ENCODE measurements at places on chromosomes 5 and 9. TPM values are rescaled to one million over a fixed set of nuclear protein-coding genes. Genes with fewer than 3 reads are reported as not detected.

DNA sequence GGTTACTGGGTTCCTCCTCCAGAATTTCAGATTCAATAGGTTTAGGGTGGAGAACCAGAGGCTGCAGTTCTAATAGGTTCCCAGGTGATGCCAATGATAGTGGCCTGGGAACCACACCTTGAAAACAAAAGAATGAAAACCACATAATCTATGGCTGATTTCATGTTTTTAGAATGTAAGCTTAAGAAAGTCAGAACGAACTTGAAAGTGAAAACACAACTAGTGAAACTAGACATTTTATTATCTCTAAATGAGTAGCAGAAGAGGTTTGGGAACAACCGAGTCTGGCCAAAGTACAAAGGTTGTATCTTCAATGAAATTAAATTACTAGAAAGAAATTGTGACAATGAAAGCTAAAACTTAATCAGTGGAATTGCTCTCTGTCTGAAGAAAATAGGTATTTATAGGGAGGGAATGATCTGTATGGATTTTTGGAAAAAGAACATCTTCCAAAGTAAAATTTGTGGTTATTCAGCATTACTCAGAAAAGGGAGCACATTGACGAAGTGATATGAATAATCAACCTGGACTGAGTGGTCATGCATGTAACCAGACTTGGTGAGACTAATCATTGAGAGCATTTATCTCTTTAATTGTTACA is 24.9 kb upstream of the CEP120 start:
- no peak overlapping the region for H3K4me3 ChIP-seq
- no peak for DNase-seq
- H3K27ac ChIP-seq = no peak overlapping the region
- H3K27me3 ChIP-seq = no peaks in the 10 kb centered on the region

- H3K36me3 ChIP-seq = peaks cover 2% of the 10 kb centered on the region
- H3K27me3 ChIP-seq = no peaks in the 10 kb centered on the region
- H3K27ac ChIP-seq = peak overlapping the region; percentile 97
- H3K4me3 ChIP-seq = no peak overlapping the region
- DNase-seq = no peak
Measured at GRCh38 chr9:124394596-124394995, 20.6 kb downstream of the PSMB7 start.

- no peak for DNase-seq
- no peaks in the 10 kb centered on the region for H3K4me1 ChIP-seq
- 0 out of 2 replicates have a peak, but pooled peaks cover 12% of the 10 kb centered on the region for H3K27me3 ChIP-seq
- no peak overlapping the region for H3K27ac ChIP-seq
- no peaks in the 10 kb centered on the region for H3K36me3 ChIP-seq
Measured at GRCh38 chr5:180775624-180776023, 27.0 kb downstream of the MGAT1 start.

- no peak for DNase-seq
- H3K4me1 ChIP-seq = no peaks in the 10 kb centered on the region
- no peak overlapping the region for H3K27ac ChIP-seq
- no peak overlapping the region for H3K4me3 ChIP-seq
- H3K27me3 ChIP-seq = no peaks in the 10 kb centered on the region
Measured at GRCh38 chr5:157682257-157682656, 10.9 kb downstream of the C5orf52 start.

The PAPPA gene
- total RNA-seq = 3.9 TPM

The PCDHB11 gene
- total RNA-seq = not detected

- H3K4me1 ChIP-seq = peaks cover 16% of the 10 kb centered on the region
- H3K4me3 ChIP-seq = no peak overlapping the region
- DNase-seq = no peak
- no peak overlapping the region for H3K27ac ChIP-seq
- no peaks in the 10 kb centered on the region for H3K27me3 ChIP-seq
- no peaks in the 10 kb centered on the region for H3K36me3 ChIP-seq
Measured at GRCh38 chr5:146209714-146210113, 6.3 kb downstream of the RBM27 start.

GRCh38 chr9:87020169-87020950 is 73.1 kb upstream of the GAS1 start:
- H3K27me3 ChIP-seq = no peaks in the 10 kb centered on the region
- H3K4me3 ChIP-seq = no peak overlapping the region
- no peak overlapping the region for H3K27ac ChIP-seq
- DNase-seq = no peak
- H3K36me3 ChIP-seq = no peaks in the 10 kb centered on the region
- H3K4me1 ChIP-seq = no peaks in the 10 kb centered on the region

- H3K27me3 ChIP-seq = no peaks in the 10 kb centered on the region
- peak overlapping the region; percentile 91 for H3K27ac ChIP-seq
- H3K4me1 ChIP-seq = peaks cover 50% of the 10 kb centered on the region
- DNase-seq = peak; percentile 95
- peak overlapping the region; percentile 17 for H3K4me3 ChIP-seq
- H3K36me3 ChIP-seq = peaks cover 15% of the 10 kb centered on the region
Measured at GRCh38 chr5:154221371-154221896, 30.9 kb downstream of the GALNT10 start.

DNA sequence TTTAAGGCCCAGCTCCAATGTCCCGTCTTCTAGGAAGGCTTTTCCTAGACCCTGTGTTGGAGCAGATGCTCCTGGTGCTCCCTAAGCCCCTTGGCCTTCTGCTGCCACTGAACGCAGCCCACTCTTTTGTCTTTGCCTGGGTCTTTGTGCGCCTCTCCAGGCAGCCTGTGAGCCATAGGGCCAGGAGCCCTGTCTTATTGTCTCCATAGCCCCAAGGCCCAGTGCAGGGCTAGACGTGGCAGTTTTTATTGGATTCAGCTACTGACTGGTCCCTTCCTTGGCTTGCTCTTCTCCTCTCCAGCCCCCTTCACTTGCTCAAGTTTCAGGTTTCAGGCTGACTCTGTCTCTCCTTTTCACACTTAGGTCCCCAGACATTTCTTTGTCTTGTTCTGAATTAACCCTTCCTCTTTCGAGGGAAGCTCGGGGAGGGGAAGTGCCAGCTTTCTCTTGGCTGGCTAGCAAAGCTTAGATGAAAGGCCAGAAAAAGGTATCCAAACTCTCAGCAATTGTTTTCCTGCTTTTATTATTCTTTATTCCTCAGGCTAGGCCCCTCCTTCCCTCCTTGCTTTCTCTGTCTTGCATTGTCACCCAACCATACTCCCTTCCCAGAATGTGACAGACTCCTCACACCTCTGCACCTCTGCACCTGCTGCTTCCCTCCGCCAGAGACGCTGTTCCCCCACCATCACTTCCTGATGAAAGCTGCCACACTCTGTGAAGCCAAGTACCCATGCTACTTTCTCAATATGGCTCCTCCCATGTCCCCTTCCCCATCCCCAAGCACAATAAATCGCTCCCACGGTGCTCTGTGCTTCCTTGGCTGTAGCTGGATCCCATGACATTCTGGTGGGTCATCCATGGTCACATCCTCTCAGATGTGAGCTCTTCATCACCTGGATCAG is 101.6 kb upstream of the CPEB4 start:
- no peak overlapping the region for H3K4me3 ChIP-seq
- H3K36me3 ChIP-seq = no peaks in the 10 kb centered on the region
- DNase-seq = no peak
- no peaks in the 10 kb centered on the region for H3K27me3 ChIP-seq

DNA sequence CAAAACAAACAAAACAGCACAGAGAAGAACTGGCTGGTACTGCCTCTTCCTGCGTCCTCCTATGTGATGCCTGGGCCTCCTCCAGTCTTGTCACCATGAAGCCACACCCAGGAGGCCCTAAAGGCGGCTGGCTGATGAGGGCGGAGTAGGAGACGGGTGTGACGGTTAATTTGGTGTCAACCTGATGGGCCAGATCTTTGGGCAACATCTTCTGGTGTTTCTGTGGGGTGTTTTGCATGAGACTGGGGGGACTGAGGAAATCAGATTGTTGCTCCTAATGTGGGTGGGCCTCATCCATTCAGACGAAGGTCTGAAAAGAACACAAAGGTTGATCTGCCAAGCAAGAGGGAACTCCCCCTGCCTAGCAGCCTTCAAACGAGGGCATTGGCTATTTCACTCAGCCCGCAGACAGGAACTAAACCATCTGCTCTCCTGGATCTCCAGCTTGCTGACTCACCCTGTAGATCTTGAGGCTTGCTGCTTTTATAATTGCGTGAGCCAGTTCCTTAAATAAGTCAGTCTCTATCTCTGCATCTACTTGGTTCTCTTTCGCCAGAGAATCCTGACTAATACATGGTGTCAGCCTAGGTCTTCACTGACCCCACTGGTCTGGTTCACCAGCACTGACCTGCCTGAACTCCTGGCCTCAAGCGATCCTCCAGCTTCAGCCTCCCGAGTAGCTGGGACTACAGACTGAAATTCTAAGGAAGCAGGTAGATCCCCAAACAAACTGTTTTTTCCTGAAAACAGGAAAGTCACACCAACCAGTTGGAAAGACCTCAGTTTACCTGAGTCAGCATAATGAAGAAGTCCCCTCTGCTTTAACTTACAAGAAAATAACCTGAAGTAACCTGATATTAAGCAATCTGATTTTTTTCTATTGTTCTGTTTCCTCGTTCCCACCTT is 12.8 kb upstream of the ZFP62 start:
- H3K27ac ChIP-seq = no peak overlapping the region
- H3K36me3 ChIP-seq = no peaks in the 10 kb centered on the region
- no peaks in the 10 kb centered on the region for H3K27me3 ChIP-seq
- no peak overlapping the region for H3K4me3 ChIP-seq
- H3K4me1 ChIP-seq = no peaks in the 10 kb centered on the region
- peak; percentile 45 for DNase-seq

- no peak overlapping the region for H3K4me3 ChIP-seq
- no peak overlapping the region for H3K27ac ChIP-seq
- DNase-seq = no peak
- peaks cover 6% of the 10 kb centered on the region for H3K36me3 ChIP-seq
Measured at GRCh38 chr5:6649681-6650080, 16.4 kb downstream of the SRD5A1 start.

The FGF1 gene
- 0.44 TPM for total RNA-seq

The POU5F2 gene
- 0.95 TPM for total RNA-seq

DNA sequence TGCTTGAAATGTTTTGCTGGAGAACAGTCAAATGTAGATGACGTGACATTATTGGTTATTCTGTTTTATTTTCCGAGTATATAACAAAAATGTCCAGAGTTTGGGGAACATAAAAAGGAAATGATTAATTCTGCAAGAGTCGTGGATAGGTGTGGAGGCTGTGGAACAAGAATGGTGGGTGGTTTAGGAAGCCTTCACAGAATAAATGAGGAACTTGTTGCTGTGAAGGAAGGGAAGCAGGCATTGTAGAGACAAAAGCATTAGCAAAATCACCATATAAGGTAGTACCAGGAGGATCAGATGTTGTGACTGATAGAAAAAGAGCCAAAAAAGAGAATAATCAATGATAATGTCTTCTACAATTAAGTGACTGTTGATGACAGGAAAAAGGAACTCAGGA is 66.2 kb upstream of the CNTLN start:
- H3K4me3 ChIP-seq = no peak overlapping the region
- no peaks in the 10 kb centered on the region for H3K4me1 ChIP-seq
- no peaks in the 10 kb centered on the region for H3K27me3 ChIP-seq
- no peak for DNase-seq

- no peak for DNase-seq
- H3K27ac ChIP-seq = no peak overlapping the region
- H3K4me1 ChIP-seq = no peaks in the 10 kb centered on the region
- no peaks in the 10 kb centered on the region for H3K27me3 ChIP-seq
- H3K4me3 ChIP-seq = no peak overlapping the region
- H3K36me3 ChIP-seq = no peaks in the 10 kb centered on the region
Measured at GRCh38 chr5:129345213-129345924, 114.7 kb upstream of the ADAMTS19 start.

- no peaks in the 10 kb centered on the region for H3K36me3 ChIP-seq
- no peak for DNase-seq
- H3K4me1 ChIP-seq = peaks cover 53% of the 10 kb centered on the region
- H3K27me3 ChIP-seq = no peaks in the 10 kb centered on the region
- peak overlapping the region; percentile 22 for H3K27ac ChIP-seq
Measured at GRCh38 chr5:2761921-2762488, 10.5 kb upstream of the IRX2 start.

GRCh38 chr9:131731644-131732043 is 8.2 kb downstream of the RAPGEF1 start:
- H3K4me3 ChIP-seq = no peak overlapping the region
- H3K4me1 ChIP-seq = peaks cover 54% of the 10 kb centered on the region
- no peak overlapping the region for H3K27ac ChIP-seq
- DNase-seq = no peak
- H3K36me3 ChIP-seq = no peaks in the 10 kb centered on the region

DNA sequence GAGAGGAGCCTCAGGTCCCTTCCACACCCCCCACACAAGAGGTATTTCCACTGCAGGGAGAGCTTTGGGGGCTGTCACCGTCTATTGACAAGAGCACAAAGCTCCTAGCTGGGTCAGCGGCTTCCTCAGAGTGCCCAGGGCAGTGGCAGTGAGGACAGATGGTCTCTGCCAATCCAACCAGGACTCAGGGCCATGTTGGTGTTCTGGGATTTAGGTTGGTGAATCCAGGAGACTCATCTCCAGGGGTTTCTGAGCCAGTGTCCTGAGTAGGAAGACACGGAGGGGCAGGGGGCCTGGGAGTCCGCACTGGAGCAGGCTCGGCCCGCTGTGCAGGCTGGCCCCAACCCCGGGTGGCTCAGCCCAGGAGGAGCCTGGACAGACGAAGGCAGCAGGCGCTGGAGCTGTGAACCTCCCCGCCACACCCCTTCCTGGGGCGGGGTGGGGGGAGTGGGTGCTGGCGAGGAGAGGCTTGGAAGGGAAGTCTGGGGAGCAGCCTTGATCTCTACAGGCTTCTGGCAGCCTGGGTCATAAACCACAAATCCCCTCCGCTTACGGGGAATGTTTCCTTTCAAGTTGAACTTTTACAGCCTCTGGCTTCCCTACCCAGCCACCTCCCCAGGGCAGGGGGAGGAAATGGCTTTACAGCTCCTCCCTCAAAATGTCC is 19.6 kb downstream of the CRB2 start:
- DNase-seq = peak; percentile 54
- no peak overlapping the region for H3K27ac ChIP-seq
- peaks cover 13% of the 10 kb centered on the region for H3K27me3 ChIP-seq
- no peaks in the 10 kb centered on the region for H3K4me1 ChIP-seq
- no peaks in the 10 kb centered on the region for H3K36me3 ChIP-seq
- H3K4me3 ChIP-seq = no peak overlapping the region

DNA sequence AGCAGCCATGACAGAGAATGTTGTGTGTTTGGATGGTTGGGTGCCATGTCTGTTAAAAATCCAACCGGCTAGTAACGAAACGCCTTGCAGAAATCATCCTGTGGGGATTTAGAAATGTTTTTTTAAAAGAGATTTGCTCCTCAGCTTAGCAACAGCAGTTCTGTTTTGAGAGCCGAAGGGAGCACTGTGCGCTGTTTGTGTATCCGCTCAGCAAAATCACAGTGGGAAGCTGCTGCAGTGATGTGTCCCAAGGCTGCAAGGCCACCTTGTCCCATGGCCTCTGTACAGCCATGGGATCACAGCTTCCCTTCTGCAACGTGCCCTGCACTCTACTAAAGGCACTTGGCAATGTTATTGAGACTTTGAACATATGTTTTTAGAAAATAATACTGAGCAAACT is 40.9 kb downstream of the TRIO start:
- H3K36me3 ChIP-seq = no peaks in the 10 kb centered on the region
- no peak overlapping the region for H3K4me3 ChIP-seq
- peak overlapping the region; percentile 92 for H3K27ac ChIP-seq
- no peaks in the 10 kb centered on the region for H3K27me3 ChIP-seq
- H3K4me1 ChIP-seq = peaks cover 94% of the 10 kb centered on the region

The PCDHA6 gene
- not detected for total RNA-seq

The SLC24A2 gene
- not detected for total RNA-seq

The SLC1A3 gene
- total RNA-seq = 0.24 TPM

- H3K4me1 ChIP-seq = peaks cover 75% of the 10 kb centered on the region
- no peak overlapping the region for H3K4me3 ChIP-seq
- no peaks in the 10 kb centered on the region for H3K36me3 ChIP-seq
- peak overlapping the region; percentile 100 for H3K27ac ChIP-seq
- H3K27me3 ChIP-seq = no peaks in the 10 kb centered on the region
Measured at GRCh38 chr5:173456751-173457171, 128.5 kb upstream of the STC2 start.

Measured in PC-9 (cell line).